Stimulated activated CD8-positive, alpha-beta memory T cell treated with anti-CD3 and anti-CD28 coated beads, Interleukin-4, amount 100 ng/mL, for 1 hour (primary cell): ENCODE measurements at places on chromosomes 2 and 18.

DNA sequence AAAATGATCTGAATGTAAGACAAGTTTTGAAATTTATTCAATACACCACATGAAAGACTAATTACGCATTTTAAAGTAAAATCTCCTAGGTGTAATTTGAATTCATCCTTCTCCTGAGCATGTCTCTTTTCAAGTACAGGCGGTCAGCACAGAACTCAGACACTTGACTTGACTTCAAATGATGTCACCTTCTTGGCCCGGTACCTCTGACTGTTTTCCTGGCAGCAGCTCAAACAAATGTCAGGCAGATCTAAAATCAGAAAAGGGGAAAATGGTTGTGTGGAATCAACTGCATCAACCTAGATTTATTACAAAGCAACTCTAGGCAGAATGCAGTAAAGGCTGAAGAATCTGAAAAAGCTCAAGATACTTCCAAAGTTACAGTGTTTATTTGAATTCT lies 11.4 kb upstream of the PROKR1 start:
- DNase-seq = no peak

- no peak for DNase-seq
Measured at GRCh38 chr2:239024226-239024625, 176.3 kb downstream of the TWIST2 start.

DNA sequence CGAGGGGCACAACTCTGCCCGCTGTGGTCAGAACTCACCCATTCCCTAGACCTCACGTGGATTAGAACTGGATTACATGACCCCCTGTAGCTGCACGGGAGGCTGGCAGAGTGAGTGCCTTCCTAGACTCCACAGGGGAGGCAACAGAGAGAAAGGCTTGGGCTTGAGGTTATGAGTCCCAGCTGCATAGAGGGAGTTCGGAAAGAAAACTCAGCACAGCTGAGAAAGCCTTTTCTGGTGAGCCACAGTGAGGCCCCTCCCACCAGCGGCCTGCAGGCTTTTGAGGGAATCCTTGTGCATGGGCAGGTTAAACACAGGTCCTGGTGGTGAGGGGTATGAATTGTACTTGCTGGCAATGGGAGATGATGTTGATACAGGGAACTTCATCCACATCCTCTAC lies 217.3 kb downstream of the FHOD3 start:
- DNase-seq = no peak

- DNase-seq = no peak
Measured at GRCh38 chr2:237870754-237871651, 11.6 kb downstream of the RAMP1 start.

- DNase-seq = peak; percentile 39
Measured at GRCh38 chr2:118882693-118883336, 35.4 kb upstream of the EN1 start.

GRCh38 chr2:29530281-29530680 lies 391.1 kb downstream of the ALK start:
- no peak for DNase-seq

DNA sequence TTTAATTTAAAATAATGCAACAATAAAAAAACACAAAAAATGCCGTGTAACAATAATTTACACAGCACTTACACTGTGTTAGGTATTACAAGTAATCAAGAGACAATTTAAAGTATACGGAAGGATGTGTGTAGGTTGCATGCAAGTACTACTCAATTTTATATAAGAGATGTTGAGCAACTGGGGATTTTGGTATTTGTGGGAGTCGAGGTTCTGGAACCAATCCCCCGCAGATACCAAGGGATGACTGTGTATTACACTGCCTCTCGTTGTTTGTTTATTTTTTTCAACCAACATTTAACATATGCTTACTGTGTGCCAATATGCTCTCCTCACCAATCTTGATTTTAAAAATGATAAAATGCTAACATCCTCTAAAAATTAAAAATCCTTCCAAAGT lies 24.8 kb downstream of the MAP3K2 start:
- DNase-seq = no peak

GRCh38 chr2:31216734-31217133 lies 581 bp downstream of the CAPN14 start:
- DNase-seq = no peak

- DNase-seq = no peak
Measured at GRCh38 chr18:51390702-51391101, 193.2 kb upstream of the MEX3C start.

GRCh38 chr2:202408546-202409140 lies 32.5 kb downstream of the BMPR2 start:
- no peak for DNase-seq

- DNase-seq = no peak
Measured at GRCh38 chr18:4106407-4107033, 348.6 kb downstream of the DLGAP1 start.

- DNase-seq = no peak
Measured at GRCh38 chr2:219386532-219387280, 1.0 kb downstream of the DNPEP start.

GRCh38 chr2:227890495-227891079 lies 19.2 kb downstream of the DAW1 start:
- DNase-seq = no peak

GRCh38 chr2:45743531-45744396 lies 92.3 kb downstream of the PRKCE start:
- DNase-seq = no peak

DNA sequence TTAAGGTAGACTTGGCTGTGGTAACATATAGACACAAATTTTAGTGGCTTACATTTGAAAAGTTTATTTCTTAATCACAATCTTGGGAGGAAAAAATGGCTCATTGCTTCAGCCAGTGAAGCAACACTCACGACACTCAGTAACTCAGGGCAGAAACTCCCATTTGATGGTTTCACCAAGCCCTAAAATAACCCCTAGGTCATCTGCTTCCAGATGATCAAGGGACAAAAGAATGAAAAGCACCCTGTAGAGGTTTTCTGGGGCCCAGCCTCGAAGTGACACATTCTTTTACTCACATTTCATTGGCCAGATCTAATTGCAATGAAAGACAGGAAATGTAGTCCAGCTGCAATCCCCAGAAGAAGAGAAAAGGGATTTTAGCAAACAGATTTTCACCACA lies 275.9 kb downstream of the TMX3 start:
- no peak for DNase-seq

- DNase-seq = no peak
Measured at GRCh38 chr2:160974803-160975202, 185.4 kb upstream of the TANK start.

GRCh38 chr2:84959095-84959565 lies 11.8 kb upstream of the KCMF1 start:
- DNase-seq = no peak

DNA sequence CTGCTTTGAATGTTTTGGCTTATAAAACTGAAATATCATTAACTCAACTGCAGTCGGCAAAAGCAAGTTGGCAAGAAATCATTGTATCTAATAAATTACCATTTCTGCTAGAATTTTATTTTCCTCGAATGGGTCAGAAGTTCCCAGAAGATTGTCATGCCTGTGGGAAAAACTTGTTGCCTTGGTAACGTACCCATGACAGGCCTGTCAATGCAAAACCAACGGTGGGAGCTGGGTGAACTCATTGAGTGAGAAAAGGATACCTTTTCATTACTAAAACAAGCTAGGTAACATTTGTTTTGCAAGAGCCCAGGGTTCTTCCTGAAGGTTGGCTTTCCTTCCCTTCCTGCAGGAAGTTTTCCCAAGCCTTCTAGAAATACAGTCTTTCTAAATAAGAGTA lies 9.5 kb downstream of the PLB1 start:
- DNase-seq = no peak

DNA sequence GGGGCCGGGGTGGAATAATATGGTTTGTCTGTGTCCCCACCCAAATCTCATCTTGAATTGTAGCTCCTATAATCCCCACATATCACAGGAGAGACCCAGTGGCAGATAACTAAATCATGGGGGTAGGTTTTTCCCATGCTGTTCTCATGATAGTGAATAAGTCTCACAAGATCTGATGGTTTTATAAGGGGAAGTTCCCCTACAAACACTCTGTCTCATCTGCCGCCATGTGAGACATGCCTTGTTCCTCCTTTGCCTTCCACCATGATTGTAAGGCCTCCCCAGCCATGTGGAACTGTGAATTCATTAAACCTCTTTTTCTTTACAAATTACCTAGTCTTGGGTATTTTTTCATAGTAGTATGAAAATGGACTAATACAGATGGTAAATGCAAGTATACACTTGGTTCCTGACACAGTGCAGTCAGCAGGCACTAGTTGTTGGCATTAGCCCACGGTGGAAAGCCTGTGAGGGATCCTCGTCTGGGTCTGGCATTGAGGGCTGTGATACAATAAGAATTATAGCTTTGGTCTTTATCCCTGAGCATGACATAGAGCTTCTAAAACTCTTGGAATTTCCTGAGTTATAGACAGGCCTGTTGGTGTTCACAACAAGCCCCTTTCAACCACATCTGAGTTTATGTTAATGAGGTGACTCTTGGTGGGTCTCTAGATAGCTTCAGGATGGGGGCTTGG lies 135.8 kb downstream of the CABLES1 start:
- DNase-seq = no peak

GRCh38 chr2:202588647-202589581 lies 45.9 kb upstream of the FAM117B start:
- peak; percentile 41 for DNase-seq

DNA sequence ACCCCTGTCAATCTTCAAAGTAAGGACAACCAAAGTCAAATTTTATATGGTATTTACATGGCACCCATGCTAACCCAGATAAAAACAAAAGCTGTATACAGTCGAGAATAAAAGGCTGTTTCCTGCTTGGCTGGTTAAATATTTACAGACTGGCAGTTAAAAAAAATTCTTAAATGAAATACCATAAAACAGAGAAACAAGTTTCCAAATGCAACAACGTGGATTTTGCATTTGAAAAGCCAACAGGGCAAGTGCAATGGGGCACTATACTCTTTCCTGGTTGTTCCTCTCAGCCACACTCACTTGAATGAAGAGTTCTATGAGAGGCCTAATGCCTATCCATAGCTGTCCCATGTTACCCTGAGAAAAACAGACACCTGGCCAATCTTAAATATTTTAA lies 6.1 kb upstream of the NR4A2 start:
- no peak for DNase-seq

GRCh38 chr2:144127693-144128092 lies 392.2 kb downstream of the ZEB2 start:
- DNase-seq = no peak

GRCh38 chr2:159094173-159094737 lies 125.8 kb downstream of the TANC1 start:
- DNase-seq = no peak

GRCh38 chr2:74221091-74221490 lies 22.7 kb downstream of the MTHFD2 start:
- DNase-seq = no peak
